ENCODE measurements at places on chromosomes 1 and 21. TPM values are rescaled to one million over a fixed set of nuclear protein-coding genes. Genes with fewer than 3 reads are reported as not detected.

The LCE1B gene
- total RNA-seq = not detected

The MFSD2A gene
- total RNA-seq = 12.3 TPM

- no peak for DNase-seq
Observed at GRCh38 chr1:28860332-28861073, 48.5 kb downstream of the OPRD1 start.

- no peak for DNase-seq
Observed at GRCh38 chr1:6905790-6906189, 120.5 kb downstream of the CAMTA1 start.

DNA sequence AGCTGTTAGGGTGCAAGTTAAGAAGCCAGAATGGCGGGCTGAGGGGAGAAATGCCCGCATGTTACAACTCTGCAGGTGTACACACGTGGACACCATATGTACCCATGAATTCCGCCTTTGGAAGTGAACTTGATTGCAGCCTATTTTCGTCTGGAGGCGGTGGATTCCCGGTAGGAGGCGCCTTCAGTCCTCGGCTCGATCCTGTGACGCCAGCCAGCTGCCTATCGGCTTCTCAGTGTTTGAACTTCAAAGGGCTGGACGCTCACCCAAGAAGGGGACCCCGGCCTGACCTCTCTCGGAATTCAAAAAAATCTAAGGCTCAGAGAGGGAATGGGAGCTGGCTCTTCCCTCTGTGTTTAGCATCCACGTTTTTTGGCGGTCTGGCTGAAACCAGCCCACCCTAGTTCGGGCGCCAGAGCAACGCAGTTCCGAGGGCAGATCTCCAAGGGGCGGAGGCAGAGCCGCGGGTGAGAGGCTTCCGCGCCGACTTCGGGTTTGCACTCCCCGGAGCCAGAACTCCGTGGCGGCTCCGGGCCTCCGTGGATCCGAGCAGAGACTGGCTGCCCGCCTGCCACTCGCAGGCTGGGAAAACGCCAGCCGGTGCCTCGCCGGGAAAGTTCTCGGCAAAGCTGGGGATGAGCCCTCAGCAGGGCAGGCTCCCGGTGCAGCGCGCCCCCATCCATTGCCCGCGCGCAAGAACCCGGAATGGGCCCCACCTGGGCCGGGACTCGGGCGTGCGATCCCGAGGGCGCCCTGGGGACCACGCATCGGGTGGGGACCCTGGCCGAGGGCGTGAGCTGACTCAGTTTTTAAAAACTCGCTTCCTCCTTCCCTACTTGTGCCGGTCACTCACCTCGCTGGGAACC lies 996 bp upstream of the TMEM51 start:
- peak; percentile 91 for DNase-seq

- no peak for DNase-seq
Observed at GRCh38 chr1:61395146-61395800, 312.9 kb downstream of the NFIA start.

DNA sequence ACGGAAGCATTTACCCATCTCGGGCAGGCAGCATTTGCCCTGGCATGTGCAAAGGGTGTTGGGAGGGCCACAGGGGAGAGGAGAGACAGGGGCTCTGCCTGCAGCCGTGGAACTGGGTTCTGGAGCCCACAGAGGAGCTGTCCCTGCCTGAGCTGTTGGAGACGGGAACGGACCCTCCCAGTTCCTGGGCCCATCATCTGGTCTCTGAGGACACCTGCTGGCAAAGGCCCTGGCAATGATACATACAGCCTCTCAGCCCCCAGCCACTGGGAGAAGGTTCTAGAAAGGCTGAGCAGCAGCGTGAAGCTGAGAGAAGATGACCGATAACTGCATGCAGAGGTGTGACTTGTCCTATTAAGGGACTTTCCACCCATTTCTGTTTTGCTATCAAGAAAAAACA lies 31.4 kb downstream of the FAAP20 start:
- DNase-seq = no peak

DNA sequence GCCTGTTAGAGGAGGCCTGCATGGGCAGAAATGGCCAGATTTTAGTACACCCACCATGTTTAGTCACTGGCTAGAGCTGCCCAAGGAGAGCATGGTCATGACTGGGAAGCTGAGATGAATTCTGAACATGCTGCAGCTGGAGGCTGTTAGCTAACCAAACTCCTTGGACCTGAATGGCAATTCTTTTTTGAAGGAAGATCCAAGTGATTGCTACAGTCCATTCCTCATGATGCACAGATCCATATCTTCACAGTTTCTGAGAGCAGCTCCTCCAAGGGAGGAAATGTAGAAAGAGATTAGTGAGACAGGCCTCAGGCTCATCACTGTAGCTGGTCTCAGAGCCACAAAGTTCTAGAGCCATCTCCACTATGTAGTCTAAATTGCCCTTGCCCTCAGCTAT lies 11.1 kb downstream of the ZFYVE9 start:
- DNase-seq = no peak

GRCh38 chr1:53140451-53140850 lies 2.0 kb downstream of the SLC1A7 start:
- no peak for DNase-seq

DNA sequence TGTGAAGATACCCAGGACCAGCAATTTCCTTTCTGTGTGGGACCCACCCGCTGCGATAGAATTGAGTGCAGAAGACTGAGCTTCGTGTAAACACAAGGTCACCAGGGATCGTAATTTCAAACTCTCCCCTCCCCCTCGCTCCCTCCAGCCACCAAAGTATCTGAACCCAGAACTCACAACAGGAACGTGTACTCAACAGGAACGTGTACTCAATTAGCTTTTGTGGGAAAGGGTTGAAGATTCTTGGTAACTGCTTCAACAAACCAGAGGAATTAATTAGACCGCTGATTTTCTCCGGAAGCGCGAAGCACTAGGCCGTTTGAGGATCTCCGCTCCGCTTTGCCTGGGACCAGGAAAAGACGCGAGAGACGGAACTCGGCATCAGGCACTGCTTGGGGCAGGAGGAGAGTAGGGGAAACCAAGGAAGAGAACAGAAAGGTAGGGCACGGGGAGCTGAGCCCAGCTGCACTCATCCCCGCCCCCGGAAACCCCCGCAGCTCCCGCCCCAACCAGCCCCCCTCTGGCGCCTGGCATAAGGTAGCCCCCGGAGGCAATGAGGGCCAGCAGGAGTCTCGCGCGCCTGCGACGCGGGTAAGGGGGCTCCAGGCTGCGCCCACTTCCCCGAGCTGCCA lies 453 bp downstream of the DRAM2 start:
- DNase-seq = no peak

DNA sequence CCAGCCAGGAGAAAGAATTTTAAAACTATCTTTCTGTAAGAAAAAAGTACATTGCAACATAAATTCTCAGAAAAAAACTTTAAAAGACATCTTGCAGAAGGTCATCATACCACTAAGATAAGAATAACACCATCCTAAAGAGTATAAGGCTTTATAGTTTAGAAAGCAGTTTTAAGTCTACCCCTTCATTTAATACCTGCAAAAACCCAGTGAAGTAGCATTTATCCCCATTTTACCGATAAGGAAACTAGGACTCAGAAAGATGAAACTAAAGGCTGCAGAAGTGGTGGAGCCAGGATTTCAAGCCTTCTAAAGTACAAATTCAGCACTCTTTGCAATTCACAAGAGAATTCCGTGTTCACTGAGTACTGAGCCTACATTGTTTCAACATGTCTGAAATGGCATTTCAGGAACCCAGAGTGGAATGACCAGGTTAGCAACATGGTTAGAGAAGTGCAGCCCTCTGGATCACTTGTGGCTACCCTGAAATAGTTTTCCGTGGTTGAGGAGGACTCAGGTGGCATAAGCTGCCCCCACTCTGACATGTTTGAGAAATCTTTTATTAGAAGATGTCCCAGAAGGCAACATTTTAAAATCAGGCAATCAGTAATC lies 6.7 kb downstream of the MYCL start:
- DNase-seq = no peak

DNA sequence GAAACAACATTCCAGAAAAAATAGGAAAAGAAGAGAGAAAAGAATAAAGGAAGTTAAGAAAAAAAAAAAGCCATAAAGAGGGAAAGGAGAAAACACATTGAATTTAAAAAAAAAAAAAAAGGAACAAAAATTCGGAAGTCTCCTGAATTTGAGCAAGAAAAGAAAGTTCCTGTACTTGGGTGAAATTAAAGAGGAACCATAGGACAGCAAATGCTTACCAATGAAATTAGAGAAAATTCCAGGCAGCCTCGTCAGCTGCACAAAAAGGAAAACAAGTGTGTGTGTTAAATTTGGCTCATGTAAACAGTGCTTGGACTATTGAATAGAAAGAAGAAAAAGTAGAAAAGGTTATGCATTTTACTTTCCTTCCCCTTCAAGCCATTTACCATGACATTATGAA lies 4.9 kb downstream of the IL12RB2 start:
- no peak for DNase-seq

GRCh38 chr1:182629080-182629479 lies 24.9 kb upstream of the RGS16 start:
- DNase-seq = no peak

DNA sequence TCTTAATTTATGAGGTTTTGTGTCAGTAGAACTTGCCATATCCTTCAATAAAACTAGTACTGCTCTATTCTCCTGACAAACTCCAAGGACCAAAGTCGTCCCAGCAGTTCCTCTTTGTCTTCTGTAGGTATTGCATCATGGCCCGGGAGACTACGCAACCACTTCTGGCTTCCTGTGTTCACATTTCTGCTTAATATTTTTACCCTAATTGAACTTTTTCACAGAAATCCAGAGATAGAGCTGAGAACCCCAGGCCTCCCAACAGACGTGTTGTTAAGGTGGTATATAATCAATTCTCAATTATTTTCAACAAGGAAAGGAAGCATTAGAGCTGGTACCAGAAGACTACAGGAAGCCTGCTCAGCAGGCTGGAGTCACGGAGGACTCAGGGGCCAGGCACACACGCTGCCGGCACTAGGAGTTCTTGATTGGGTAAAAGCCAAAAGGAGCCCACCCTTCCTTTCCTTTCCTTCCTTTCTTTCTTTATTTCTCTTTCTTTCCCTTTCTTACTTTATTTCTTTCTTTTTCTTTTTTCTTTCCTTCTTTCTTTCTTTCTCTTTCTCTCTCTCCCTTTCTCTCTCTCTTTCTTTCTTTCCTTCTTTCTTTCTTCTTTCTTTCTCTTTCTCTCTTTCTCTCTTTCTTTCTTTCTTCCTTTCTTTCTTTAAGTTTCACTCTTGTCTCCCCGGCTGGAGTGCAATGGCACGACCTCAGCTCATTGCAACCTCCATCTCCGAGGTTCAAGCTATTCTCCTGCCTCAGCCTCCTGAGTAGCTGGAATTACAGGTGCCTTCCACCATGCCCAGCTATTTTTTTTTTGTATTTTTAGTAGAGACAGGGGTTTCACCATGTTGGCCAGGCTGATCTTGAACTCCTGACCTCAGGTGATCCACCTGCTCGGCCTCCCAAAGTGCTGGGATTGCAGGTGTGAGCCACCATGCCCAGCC lies 173.7 kb downstream of the ZBTB18 start:
- DNase-seq = no peak

- no peak for DNase-seq
Observed at GRCh38 chr1:229557200-229557850, 1.2 kb downstream of the ABCB10 start.

- DNase-seq = no peak
Observed at GRCh38 chr1:201346337-201346939, 31.0 kb downstream of the TNNT2 start.

- DNase-seq = no peak
Observed at GRCh38 chr21:43726686-43727518, 8.0 kb downstream of the PDXK start.

- no peak for DNase-seq
Observed at GRCh38 chr1:21278860-21279845, 11.1 kb downstream of the ECE1 start.

- DNase-seq = no peak
Observed at GRCh38 chr1:8516793-8517556, 199.1 kb downstream of the SLC45A1 start.

DNA sequence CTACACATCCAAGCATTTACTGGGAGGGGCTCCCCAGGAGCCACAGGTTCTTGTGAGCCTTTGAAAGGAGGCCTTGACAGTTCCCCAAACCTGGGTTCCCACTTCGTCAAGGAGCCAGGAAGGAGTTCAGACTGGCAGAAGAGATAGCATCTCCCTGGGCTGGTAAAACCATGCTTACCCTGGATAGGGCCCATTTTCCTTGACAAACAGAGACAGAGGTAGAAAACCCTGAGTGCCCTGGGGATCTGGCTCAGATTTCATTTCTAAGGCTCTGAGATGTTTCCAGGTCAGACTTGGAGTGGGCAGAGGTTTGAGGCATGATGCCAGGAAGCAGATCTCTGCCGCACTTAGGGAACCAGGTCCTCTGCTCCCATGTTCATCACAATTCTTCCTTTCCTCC lies 2.7 kb downstream of the ETNK2 start:
- DNase-seq = no peak

- no peak for DNase-seq
Observed at GRCh38 chr1:184644771-184645170, 109.9 kb downstream of the EDEM3 start.

DNA sequence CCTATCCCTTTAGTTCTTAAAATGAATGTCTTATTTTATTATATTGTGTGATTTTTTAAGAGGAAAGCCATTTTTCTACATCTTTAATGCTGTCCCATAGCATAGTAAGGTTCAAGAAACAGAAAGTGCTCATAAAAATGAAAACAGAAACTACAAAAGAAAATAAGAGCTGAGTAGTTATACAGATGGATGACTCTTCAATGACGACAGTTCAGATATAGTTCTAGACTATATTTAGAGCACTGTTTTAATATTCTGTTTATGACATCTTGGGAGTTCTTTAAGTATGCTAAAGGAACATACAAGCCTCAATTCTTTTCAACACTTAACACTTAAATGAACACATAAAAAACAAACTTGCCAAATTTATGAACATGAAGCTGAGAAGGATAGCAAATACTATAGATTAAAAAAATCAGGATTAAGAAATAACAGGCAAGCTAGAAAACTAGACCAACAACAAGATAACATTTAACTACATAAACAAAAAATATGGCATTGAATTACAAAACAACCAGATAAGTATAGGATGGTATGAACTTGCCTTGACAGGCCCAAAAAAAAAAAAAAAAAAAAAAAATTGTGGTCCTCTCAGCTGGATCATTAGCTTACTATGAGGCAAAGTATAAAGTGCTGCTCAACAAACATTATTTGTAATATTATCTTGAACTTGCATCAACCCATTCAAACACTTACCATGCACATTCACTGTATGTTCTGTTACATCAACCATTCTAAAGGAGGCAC lies 87.9 kb downstream of the ZZZ3 start:
- DNase-seq = no peak

DNA sequence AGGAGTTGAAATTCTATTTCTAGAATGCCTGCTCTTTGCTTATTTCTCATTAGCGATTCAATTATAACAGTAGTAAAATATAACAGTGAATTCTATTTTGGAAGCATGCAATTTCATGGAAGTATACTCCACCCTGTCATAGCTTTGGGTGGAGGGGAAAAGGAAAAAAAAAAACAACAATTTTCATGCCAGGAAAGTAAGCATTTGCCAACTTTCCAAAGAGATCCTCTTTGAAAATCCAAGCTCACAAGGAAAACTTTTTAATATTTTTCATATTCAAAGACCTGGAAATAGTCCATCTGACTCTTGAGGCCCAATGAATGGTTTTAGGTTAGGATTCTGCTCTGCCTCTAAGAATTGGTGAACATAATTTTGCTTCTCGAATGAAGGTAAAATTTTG lies 134.5 kb downstream of the PTPN14 start:
- DNase-seq = no peak

- no peak for DNase-seq
Observed at GRCh38 chr1:94303005-94303404, 65.6 kb upstream of the ARHGAP29 start.
